Pancreas (tissue), 10 donors: ENCODE measurements at places on chromosomes 11 and 22. TPM values are rescaled to one million over a fixed set of nuclear protein-coding genes. Genes with fewer than 3 reads are reported as not detected.

Gene SERHL2
- 0.23 TPM for total RNA-seq

Gene OR51B2
- not detected for total RNA-seq

Gene OAF
- 88.3 TPM for total RNA-seq

Gene PGA3
- 0.08 TPM for total RNA-seq

Gene MRGPRE
- total RNA-seq, result 0.58 TPM

Gene TRIM48
- not detected for total RNA-seq

Gene OR52H1
- total RNA-seq, result not detected

Gene PLAAT5
- total RNA-seq, result 10.9 TPM

Gene SLC22A8
- total RNA-seq, result not detected

Gene RBMXL2
- total RNA-seq, result not detected

Gene GGTLC2
- not detected for total RNA-seq

Gene CD3G
- 0.92 TPM for total RNA-seq

Gene E2F8
- total RNA-seq, result not detected

Gene CRYBB2
- not detected for total RNA-seq

Gene BTBD18
- total RNA-seq, result not detected

Gene OR10D3
- total RNA-seq, result not detected

Gene FAM111B
- 0.20 TPM for total RNA-seq

Gene CCDC73
- total RNA-seq, result not detected

Gene INPP5J
- total RNA-seq, result 11.2 TPM

Gene TSPAN18
- total RNA-seq, result 1.8 TPM

Gene MPEG1
- total RNA-seq, result 1.2 TPM

Gene OR2AG1
- total RNA-seq, result not detected

Gene SYT9
- total RNA-seq, result 1.0 TPM

Gene POU2AF2
- 0.18 TPM for total RNA-seq

Gene SOX6
- 18.4 TPM for total RNA-seq

Gene F2
- total RNA-seq, result not detected

Gene DEFB108B
- not detected for total RNA-seq

Gene ADM2
- 8.0 TPM for total RNA-seq

Gene C22orf42
- not detected for total RNA-seq

Gene DDI1
- not detected for total RNA-seq

Gene PHF21B
- total RNA-seq, result 0.57 TPM

Gene ZNRF3
- 5.9 TPM for total RNA-seq

Gene TRIM22
- total RNA-seq, result 5.3 TPM

Gene ARHGAP8
- 20.1 TPM for total RNA-seq
